Non-pigmented ciliary epithelial cell (primary cell): ENCODE measurements at places on chromosomes 5 and 9.

DNA sequence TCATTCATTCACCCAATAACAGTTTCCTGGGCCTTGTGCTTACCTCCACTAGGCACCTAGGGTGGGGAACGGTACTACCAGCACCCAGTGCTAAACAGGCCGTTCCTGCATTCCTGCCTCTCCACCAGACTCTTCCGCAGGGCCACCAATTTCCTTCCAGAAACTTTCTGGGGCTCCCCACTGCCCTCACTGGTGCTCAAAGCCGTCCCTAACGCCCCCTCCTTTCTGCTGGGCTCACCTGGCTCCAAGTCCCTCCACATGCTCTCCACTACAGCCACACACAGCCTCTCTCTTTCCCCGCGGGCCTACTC, 1.4 kb downstream of the PHF19 start:
- DNase-seq: no peak

GRCh38 chr5:142017832-142018427, 5.1 kb upstream of the GNPDA1 start:
- DNase-seq: peak; percentile 31

DNA sequence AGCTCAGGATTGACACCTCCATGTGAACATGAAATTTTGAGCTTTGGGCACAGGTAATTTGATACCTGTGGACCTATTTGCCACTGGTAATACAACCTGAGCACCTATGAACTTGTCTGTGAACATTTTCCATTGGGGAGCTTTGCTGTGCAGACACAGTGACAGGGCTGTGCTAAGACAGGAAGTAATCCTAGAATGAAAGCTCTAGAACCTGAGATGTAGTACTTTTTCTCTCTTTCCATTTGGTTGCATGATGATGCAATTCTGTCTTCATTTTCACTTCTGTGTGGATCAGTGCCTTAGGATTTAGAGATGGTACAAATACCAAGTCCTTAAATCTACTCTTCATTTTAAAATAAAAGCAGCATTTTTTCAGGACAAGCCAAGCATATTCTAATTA, 216.9 kb downstream of the NR3C1 start:
- DNase-seq: no peak

- DNase-seq: no peak
These were observed 2.5 kb downstream of the FRMD3 start for GRCh38 chr9:83535736-83536135.

- DNase-seq: no peak
These were observed 76.2 kb upstream of the ZFAND5 start for GRCh38 chr9:72440992-72441847.

- DNase-seq: no peak
These were observed 268.2 kb downstream of the HSPA4 start for GRCh38 chr5:133319905-133320520.

DNA sequence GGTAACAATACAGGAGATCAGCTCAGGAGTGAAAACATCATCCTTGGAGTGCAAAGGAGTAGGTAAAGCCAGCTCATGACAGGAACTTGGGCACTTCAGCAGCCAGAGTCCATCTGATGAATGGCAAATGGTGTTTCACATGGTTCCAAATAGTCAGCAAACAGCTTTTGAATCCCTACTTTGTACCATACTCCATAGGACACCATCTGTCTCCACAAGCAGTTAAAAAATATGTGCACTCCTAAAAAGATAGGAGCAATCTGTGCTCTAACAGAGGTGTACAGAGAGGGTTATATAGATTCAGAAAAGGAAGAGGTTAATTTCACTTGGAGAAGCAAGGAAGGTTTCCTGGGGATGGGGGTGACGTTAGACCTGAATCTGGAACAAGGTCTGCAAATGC, 21.6 kb upstream of the B4GALT1 start:
- no peak for DNase-seq

GRCh38 chr9:104853683-104854082, 74.3 kb downstream of the ABCA1 start:
- DNase-seq: no peak

GRCh38 chr5:84718377-84718776, 333.7 kb upstream of the EDIL3 start:
- no peak for DNase-seq

DNA sequence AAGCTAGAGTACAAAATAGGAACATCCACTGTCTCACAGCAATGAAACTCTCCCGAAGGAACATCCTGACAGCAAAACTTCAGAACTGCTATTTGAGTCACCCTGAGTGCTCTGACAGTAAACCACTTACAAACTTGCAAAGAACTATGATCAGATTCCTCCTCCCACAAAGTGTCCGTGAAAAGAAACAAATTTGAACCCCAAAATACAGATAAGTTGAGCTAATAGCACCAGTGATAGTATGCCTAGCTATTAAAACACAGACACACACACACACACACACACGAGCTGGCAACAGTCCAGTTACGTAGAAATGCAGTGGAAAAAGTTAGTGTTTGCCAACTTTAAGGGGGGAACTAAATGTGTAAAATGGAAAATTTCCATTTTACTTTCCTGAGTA, 3.1 kb upstream of the GLIS3 start:
- no peak for DNase-seq

- DNase-seq: no peak
These were observed 17.2 kb downstream of the FRMD3 start for GRCh38 chr9:83521011-83521410.

DNA sequence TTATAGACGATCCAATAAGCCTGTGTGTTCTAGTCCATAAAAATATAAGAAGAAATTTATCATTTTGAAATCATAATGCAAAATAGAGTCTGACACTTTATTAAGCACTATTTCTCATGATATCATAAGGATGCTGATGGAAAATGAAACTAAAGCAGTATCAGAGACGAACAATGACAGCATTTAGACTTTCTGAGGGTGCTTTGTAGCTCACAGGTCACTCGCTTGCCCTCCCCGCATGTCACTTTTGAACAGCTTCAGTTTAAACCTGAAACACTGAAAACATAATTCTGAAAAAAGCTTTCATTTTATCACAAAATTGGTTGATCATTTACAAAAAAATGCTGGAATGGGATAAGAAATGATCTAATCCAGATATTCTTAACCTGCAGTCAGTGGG, 247.1 kb downstream of the EBF1 start:
- no peak for DNase-seq

DNA sequence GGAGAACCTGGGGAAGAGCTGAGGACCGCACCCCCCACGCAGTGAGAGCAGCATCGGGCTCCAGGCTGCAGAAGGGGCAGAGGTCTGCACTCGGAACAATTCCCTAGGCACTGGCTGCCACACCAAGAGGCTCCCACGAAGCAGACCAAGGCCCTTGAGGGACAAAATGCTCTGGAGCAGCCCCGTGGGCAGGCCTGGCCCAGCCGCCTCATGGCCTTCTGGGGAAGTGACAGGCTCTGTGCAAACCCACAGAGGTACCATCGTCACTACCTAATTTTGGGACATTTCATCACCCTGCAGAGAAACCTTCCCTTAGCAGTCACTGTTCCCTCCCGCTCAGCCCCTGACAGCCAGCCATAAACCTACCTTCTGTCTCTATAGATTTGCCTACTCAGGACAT, 15.9 kb downstream of the FBXW5 start:
- no peak for DNase-seq

GRCh38 chr9:19488721-19489120, 79.9 kb downstream of the ACER2 start:
- DNase-seq: no peak
